ENCODE measurements at places on chromosomes 7 and 10.
A peak's percentile ranks its signal among the peaks of the same experiment; 100 is the strongest.

DNA sequence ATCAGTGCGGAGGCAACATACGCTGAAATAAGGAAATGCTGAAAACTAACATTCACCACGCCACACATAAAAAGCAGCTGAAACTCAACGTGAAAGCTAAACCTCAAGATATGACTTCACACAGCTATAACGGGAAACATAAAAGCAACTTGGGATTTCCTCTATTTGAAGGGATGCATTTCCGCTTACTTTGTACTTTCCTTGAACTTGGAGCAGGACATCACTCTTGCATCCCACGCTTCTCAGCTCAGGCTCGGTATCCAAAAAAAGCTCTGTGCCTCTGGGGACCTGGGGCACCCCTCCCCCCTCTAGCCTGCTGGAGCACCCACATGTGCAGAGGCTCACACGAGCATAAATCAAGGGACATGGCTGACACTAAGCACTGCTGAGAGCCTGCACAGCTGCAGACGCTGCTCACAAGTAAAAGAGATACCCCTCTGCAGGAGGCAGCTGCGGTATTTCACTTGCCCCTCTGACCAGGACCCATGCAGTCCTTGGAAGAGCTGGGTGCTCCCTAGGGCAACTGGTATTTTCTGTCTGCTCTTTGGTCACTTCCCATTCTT, 34.2 kb downstream of the PARD3 start:
- no peak for DNase-seq

DNA sequence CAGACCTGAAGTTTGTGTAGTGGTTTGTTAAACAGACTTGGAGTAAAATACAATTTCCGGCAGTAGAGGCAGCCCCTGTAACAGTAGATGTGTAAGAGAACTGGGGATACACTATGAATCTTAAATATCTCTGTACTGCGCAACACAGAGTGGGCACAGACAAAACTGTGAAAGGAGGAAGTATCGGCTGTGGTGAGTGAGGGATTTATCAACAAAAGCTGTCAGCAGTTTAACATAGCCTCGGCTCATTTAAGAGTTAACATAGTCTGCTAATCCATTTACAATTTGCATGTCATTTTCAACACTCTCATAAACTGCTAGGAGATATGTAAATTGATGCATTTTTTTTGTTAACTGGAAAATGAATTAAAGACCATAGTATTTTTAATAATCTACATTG, 225.2 kb downstream of the ZWINT start:
- DNase-seq = no peak

GRCh38 chr10:88038268-88038667, 174.8 kb downstream of the PTEN start:
- no peak for DNase-seq

DNA sequence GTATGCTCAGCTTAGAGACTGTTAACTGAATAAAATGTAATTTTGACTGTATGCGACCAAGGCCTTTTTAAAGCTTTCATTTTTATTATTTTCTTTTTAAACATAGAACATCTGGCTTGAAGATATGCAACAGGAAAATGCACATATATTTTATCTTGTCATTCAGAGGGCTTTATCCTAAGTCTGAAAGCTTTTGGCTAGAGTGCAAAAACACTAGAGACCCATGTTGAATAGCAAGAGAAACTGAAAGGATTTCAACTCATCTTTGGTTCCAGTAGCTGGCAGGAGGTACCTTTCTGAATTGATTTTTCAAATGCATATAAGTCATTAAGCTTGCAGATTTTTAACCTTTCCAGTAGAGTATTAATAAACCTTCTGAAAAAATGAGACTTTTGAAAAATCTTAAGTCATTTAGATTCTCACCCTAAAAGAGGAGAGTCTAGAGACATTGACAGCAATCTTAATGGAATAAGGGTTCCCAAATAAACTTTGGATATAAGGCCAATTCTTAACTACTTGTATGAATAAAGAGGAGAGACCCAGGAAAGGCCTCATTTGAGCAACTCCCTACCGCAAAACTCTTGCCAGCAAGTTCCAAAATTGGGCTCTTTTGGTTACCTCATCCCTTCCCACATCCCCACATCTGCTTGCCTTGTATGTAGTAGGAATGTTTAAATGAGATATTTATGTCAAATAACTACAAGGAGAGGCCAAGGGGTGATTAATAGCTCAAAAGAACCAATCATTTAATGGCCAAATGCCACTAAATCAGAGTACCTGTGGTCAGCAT, 454.4 kb downstream of the HTR7 start:
- DNase-seq = no peak

DNA sequence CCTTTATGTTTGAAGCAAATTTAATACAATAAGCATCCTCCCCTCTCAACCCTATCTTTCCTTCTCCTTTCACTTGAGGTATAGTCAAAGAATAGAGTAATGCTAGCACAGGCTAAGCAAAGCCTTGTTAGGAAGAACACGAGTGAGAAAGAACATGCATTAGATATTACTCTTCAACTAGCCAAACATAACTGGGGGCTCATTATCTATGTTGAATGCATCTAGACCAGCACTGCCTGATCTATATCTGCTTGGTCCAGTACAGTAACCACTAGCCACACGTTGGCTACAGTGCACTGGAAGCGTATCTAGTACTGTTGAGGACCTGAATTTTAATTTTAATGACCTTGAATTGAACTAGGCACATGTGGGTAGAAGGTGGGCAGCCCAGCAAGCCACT, 21.0 kb downstream of the SFMBT2 start:
- DNase-seq = no peak

GRCh38 chr7:24304494-24305095, 20.6 kb downstream of the NPY start:
- DNase-seq = no peak

GRCh38 chr7:4460597-4460996, 221.5 kb upstream of the FOXK1 start:
- DNase-seq = no peak

DNA sequence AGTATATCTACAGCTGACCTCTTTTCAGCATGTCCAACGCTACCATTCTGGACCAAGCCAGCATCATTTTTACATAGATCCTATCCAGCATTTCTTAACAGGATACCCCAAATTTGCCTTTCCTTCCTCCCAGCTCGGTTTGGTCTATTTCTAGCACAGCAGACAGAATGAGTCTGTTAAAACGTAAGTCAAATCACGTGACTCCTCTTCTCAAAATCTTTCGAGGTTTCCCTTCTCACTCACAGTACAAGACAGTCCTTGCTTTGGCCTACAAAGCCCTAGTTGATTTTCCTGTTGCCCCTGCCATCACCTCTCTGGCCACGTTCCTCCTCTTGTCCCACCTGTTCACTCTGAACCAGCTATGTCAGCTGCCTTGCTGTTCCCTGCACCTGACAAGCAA, 711.7 kb downstream of the SORCS3 start:
- DNase-seq = no peak

- no peak for DNase-seq
These were observed 80.2 kb upstream of the MSRB2 start for GRCh38 chr10:23015021-23015707.

DNA sequence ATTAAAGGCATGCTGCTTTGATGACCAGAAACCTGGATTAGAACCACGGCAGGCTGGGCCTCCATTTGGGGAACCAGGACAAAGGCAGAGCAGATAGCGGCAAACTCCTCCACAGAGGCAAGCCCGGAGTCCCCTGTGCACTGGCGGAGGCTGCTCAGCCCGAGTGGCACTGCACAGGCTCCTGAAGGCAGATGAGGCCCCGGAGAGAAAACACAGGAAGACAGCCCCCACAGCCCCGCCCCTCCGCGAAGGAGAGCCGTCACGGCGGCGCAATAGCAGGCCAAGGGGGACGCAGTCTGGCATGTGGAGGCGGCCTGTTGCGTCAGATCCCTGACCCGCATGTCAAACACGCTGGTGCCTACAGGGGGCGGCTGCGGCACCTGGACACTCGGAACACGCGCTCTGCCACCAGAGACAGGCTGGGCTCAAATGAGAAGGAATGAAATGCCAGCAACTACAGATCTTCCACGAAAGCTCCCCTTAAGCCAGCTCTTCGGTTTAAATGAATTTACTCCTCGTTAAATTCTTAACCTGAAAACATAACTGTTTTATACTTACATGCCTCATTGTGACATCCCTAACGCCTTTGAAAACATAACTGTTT, 128.5 kb downstream of the MAD1L1 start:
- peak; percentile 61 for DNase-seq

DNA sequence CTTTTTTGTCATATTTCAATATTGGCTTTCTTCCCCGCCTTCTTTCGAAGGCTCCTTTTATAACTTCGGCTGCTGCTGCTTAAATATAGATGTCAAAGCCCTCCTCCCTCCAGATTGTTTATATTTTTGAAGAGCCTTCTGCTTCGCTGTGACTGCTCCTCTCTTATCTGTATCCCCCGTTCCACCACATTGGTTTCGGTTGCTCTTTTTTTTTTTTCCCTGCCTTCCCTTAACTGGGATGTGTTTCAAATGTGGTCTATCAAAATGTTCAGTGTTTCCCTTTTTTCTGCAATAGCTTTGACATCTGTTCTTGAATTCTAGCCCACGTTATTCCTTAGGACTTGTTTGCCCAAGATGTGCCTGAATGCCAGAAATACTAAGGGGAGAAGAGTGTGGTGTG, 96.4 kb downstream of the CUX1 start:
- DNase-seq = no peak

DNA sequence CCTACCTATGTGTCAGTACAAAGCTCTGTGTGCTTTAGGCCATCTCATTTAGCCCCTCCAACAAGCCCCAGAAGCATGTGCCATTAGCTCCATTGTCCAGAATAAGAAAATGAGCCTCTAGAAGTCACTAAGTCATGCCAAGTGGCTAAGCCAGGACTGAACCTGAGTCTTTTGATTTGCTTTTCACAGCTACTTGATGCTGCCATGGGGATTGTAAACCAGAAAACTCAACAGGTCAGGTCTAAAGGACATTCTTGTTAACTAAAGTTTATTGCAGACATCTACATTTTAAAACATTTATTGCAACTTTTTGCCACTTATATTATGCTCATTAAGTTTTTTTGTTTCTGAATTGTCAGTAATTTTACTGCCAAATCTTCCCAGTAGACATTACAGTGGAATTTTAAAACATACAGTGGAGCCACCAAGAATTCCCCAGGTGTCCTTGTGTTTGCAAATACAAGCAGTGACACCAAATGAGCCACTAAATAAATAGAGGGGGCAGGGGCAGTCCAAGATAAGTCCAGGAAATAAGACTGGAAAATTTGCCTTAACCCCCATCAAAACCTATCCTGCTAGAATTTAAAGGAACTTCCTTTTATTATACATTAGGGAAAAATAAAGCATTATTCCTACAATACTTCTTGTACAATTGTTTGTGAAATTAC, 115.9 kb downstream of the RAPGEF5 start:
- DNase-seq = no peak

- no peak for DNase-seq
These were observed 280.0 kb downstream of the ELFN1 start for GRCh38 chr7:1950066-1950451.

GRCh38 chr7:140509789-140510188, 30.5 kb upstream of the MKRN1 start:
- peak; percentile 49 for DNase-seq

DNA sequence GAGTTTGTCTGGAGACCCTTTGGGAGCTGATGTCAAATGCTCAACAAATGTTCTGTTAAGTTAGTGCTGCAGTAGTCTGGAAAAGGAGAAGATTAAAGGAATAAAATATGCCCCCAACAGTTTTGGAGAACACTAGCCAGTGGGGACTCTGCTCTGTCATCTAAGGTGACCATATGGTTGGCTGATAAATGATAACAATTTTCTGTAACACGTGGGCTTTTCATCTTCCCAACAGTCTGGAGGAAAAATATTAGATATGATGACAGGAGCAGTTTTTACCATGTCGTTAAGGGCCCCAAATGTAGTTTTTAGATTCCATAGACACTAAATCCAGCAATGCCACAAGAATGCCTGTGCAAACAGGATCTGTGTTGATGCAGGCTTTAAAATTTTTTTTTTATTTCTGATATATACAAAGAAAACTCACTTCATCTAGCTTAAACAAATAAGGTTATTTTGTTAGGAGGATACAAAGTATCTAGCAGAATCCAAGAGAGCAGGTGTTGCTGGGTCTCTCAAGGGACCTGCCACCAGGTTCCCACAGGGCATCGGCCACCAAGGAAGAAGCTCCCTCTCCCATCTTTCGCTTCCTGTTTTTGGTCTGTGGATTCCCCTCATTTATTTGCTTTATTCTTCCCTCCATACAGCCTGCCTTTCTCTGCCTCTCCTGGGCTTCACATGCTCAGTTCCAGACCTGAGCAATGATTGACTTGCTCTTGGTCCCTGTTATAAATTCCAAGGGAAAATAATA, 6.2 kb upstream of the CFAP58 start:
- DNase-seq = no peak

DNA sequence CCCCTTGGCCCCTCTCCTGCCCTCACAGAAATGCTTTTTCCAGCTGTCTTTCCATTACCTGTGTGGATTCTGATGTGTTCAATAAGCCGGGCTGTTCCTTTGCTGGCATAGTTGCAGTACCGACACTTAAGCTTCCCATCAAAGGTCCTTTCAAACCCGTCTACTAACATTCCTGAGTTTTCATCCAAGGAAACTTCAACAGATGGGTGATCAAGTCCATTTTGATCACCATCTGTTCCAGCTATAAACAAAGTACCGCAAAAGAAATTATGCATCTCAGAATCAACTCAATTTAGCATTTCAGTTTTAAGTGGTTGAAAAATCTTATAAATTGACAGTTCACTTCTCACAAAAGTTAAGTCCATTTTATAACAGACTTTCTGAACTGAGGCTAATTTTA, 12.7 kb downstream of the IKZF5 start:
- DNase-seq = no peak

- peak; percentile 83 for DNase-seq
These were observed 101.6 kb downstream of the CUL2 start for GRCh38 chr10:34988397-34989067.

- no peak for DNase-seq
These were observed 30.7 kb downstream of the ERCC6 start for GRCh38 chr10:49508249-49508648.

Measured in epithelial cell of esophagus (primary cell).